ENCODE measurements at places on chromosomes 12 and 14.

DNA sequence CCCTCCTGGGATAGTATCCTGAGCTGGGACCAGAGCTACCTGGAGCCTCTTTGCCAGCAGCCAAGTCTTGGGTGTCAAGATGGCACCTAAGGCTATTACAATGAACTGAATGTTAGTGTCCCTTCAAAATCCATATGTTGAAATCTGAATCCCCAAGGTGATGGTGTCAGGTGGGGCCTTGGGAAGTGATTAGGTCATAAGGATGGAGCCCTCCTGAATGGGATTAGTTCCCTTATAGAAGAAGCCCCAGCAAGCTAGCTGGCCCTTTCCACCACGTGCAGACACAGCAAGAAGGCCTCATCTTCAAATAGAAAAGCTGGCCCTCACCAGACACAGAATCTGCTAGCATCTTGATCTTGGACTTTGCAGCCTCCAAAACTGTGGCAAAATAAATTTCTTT lies 12.4 kb downstream of the NFKBIA start:
- no peak for DNase-seq

- DNase-seq: no peak
Observed at GRCh38 chr12:89073659-89074058, 278.6 kb downstream of the DUSP6 start.

- no peak for DNase-seq
Observed at GRCh38 chr12:98821866-98822265, 176.8 kb downstream of the APAF1 start.

DNA sequence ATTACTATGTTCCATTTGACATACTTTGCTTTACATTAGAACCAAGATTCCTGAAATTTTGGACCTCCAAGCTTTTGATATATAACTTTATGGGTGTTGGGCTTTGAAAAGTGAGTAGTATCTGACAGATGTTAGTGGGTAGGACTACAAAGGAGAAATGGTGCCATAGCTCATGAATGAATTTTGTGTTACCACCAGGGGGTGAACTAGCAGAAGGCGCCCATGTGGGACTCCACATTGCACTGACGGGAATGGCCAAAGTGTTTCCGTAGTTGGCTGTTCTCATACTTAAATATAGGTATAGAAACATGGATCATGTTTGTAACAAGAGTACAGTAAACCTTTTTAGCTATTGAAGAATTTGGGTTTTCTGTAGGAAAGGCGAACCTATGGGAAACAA lies 337.5 kb downstream of the FLRT2 start:
- no peak for DNase-seq

- no peak for DNase-seq
Observed at GRCh38 chr12:17577405-17577804, 512.6 kb downstream of the RERGL start.

DNA sequence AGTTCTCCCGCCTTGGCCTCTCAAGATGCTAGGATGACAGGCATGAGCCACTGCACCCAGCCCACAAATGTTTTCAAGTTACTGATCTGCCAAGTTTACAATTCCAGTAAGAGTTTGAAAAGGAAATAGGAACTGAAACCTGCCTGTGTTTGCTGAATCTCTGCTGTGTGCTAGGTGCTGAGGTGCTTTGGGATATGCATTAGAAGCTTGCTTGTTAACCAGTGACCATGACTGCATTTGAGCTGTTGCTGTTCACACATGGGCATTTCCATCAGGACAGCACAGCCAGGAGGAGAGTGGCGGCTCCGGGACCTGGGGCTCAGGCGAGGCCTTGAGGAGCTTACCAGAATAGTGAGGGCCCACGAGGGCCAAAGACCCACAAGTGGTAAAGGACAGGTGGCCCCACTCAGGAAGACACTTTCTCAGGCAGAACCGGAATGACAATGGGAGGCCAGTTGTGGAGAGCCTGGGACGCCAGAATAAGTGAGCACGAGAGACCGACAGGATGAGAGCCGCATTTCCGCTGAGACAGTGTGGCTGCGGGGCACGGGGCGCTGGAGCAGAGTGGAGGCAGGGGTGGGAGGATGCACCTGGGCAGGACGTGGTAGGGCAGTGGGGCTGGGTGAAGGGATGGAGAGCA lies 54.5 kb upstream of the MMP17 start:
- DNase-seq: no peak

- no peak for DNase-seq
Observed at GRCh38 chr12:16583969-16584745, 21.8 kb downstream of the LMO3 start.

GRCh38 chr12:5581616-5582015 lies 149.7 kb downstream of the NTF3 start:
- no peak for DNase-seq

GRCh38 chr12:91603060-91603459 lies 420.4 kb upstream of the DCN start:
- DNase-seq: no peak

- DNase-seq: no peak
Observed at GRCh38 chr12:29149691-29150281, 708 bp downstream of the FAR2 start.

DNA sequence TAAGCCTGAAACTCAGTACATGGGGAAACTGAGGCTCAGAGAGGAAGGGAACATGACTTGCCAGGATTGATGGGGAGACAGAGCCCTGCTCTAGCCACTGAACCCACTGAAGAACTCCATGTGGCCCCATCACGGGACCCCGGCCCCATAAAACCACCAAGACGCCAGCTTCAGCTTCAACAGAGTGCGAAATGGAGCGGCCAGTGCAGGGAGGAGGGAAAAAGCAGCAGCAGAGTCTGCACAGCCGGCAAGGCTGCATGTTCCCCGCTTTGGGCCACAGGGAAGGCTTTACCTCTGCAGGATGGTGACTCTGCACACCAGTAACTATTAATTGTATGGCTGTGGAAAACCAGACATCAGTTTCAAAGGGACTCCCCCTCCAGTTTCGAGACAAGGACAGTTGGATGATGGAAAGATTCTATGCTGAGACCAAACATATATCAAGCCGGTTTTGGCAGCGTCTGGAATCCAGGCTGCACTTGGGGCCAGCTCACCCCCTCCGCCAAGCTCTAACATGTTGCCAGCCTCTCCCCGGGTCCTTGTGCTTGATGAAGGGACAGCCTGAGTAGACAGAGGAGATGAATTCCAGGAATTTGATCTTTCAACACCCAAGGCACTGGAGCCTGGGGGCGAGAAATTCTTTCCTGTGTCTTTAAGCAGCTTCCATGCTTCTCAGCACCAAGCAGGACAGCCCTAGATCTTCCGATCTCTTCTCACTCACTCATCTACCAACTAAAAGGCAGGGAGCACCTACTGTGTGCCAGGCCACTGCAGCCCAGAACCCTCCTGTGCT lies 55.7 kb upstream of the BCL11B start:
- DNase-seq: no peak

DNA sequence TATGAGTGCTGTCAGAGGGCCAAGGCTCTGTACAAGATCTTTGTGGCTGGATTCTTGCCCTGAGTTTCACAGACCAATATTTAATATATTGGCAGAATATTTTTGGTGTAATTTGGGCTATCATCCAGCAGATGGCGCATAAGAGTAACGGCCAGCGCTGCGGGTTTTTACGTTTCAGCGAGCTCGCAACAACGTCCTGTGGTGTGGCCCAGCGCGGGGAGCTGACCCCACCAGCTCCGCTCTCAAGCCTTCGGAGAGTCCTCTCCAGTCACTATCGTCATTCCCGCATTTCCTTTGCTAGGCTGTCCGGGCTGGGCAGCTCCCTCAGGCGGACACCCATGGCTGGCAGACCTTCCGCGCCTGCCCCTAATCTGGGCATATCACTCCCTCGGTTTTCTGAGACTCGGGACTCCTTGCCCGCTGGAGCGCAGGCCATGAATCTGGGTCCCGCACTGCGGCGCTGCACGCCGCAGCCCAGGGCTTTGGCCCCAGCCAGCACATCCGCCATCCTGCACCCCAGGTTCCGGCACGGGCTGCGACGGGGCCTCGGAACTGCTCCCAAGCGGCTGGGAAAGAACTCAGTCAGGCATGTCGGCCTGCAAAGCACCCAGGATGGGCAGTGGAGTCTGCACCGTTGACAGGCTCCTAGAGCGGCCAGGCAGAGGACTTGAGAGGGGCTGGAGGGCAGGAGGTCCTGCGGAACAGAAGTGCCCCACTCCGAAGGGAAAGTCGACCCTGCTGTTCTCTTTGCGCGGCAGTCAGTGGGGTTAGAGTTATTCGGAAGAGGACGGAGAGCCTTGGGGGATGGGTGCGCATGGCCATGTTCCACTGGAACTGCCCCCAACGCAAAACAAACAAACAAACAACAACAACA lies 18.4 kb downstream of the OLR1 start:
- peak; percentile 47 for DNase-seq

- no peak for DNase-seq
Observed at GRCh38 chr12:88472248-88472647, 108.0 kb downstream of the KITLG start.

DNA sequence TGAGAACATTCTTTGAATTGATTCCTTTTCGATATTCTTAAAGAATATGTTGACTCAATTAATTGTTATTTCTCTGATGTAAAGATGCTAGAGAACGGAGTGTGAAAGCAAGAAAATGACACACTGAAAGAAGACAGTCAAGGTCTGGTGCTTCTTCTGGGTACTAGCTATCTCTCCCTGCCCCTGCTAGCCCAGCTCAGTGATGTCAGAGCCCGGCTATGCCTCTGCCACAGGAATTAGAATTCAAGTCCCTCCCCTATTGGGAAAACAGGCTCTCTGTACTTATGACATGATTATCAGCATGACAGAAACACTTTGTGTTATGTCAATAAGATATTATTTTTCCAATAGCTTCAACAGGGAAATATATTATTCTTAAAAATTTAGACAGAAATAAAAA lies 252.4 kb downstream of the KCNC2 start:
- no peak for DNase-seq

- no peak for DNase-seq
Observed at GRCh38 chr14:85619851-85620250, 89.9 kb downstream of the FLRT2 start.

DNA sequence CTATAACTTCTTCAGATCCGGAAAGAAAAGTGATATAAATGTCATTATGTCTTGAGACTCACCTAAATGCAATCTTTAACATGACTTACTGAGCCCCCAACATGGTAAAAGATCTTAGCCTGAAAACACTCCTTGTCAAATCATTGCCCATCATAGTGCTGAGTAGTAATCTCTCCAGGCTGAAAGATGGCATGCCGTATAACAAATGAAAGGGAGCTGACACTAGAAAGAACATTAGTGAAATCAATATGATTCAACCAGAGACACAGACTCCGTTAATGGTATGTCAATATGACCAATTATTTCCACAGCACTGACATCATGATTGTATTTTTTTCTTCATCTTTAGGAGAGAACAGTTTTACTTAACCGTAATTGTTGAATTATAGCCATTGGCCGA lies 54.4 kb downstream of the BICD1 start:
- DNase-seq: no peak

- no peak for DNase-seq
Observed at GRCh38 chr14:94473666-94474410, 2.2 kb downstream of the SERPINA9 start.

GRCh38 chr14:29721586-29721985 lies 206.1 kb downstream of the PRKD1 start:
- DNase-seq: no peak

DNA sequence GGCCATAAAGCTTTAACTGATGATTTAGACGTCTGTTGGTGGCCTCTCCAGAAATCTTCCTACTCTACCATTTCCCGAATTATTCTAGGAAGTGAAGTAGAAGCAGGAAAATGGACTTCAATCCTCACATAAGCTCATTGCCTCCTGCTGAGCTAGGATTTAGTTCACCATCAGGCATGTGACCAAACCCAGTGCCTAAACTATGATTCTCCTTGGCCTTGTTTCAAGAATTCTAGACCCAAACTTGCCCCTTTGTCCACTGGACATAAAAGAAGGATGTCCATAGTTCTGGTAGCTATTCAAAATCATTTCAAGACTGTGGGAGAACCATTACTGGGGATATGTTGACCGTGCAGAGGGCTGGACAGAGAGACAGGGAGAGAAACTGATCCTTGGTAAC lies 105.8 kb downstream of the C12orf50 start:
- no peak for DNase-seq

DNA sequence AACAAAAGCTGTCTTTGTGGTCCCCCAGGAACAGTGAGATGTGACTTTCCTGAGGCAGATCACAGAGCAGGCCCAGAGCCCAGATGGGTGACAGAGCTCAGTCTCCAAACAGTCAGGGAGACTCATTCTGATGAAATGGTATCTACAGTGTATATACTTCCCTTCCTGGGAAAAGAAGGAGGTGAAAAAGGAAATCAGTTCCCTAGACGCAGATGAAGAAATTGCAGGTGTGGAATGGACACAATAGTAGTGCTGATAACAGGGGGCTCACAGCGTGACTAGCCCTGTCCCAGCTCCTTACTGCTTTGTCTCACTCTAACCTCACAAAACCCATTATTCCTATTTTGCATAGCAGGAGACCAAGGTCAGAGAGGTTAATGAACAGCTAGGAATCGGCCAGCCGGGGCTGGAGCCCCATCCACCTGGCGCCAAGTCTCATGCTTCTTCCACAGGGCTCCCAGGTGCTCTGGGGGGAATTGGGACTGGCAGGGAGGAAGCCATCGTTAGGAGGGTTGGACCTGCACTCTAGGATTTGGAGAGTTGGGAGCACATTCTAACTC lies 11.9 kb downstream of the KCNH3 start:
- DNase-seq: no peak

DNA sequence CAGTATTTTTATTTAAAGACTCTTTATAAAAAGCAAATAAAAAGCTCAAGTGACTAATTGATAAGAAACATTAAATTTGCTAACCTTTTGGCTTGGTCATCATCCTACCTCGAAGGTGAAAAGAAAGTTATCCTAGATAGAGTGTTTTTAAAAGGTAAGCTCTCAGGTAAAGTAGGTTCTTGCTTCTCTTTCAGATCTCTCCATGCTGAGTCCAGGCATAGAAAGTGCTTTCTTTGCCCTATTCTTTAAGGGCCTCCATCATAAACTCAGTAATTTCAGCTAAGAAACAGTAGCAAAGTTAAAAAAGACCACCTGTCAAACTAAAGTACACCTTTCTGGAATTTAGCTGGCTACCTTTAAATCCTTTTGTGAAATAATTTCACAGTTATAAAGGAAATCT lies 20.6 kb upstream of the ANHX start:
- no peak for DNase-seq

DNA sequence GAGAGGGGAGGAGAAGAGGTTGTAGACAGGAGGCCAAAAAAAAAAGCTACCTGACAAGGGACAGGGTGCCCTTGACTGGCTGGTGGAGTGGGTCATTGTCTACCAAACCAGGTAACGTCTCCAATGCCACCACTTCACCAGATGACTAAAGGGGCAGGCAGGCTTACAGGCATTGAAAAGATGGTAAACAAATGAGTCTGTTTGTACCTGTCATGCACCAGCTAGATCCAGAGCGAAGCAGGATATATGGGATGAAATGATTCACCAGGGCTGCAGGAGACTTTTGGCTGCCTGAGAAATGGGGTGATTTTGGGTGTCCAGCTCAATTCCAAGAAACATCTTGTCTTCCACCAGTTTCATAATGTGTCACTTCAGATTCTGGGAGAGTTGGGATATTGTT lies 4.0 kb downstream of the C12orf54 start:
- DNase-seq: no peak
